ENCODE measurements at places on chromosomes 6 and 20.

DNA sequence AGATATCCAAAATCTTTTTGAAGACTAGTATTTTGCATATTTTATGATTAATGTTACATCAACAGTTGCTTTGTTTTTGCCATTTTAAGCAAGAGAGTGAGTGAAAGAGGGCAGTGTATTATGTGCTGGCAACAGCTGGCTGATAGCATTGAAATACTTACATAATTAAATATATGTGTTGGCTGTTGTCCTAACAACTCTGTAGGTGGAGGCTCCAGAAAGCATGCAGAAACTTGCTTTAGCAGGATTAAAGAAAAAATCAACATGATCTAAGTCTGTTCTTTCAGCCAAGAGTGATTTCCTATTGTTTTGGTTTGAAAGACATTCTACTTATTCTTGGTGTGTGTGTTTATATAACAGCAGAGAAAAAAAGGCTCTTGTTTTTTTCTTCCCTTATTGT lies 127.5 kb downstream of the CDKAL1 start:
- H3K4me1 ChIP-seq = peaks cover 20% of the 10 kb centered on the region
- no peaks in the 10 kb centered on the region for H3K27me3 ChIP-seq
- no peak for DNase-seq
- H3K27ac ChIP-seq = no peak overlapping the region
- no peaks in the 10 kb centered on the region for H3K36me3 ChIP-seq

DNA sequence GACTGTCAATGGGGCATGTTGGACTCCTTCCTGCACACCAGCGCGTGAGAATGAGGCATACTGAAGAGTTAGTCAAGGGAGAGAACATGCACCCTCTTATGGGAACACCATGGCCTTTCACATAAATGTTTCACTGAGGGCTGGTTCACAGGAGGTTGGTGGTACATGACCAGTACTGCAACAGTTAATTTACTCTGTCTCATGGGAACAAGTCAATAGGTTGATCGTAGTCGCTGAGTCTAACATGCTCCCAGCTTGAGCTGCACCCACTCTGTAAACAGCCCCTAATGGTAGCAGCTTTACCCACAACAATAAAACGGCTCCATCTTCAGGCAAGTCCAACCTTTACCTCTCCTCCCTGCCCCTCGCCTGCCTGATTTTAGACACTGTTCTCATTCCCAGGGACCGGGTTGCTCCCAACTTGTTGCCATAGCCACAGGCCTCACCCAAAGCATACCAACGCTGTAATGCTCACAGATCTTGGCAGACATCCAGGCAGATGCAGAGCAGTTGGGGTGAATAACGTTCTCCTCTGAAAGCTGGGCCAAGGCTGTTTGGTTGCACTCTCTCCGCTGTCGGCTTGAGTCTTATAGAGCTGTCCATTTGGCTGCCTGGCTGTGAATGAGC lies 111.3 kb downstream of the LY86 start:
- no peak for DNase-seq
- H3K27ac ChIP-seq = no peak overlapping the region
- H3K27me3 ChIP-seq = peaks cover 6% of the 10 kb centered on the region
- H3K4me3 ChIP-seq = no peak overlapping the region

GRCh38 chr20:57628047-57628961 lies 8.1 kb upstream of the ZBP1 start:
- peak; percentile 76 for DNase-seq
- no peaks in the 10 kb centered on the region for H3K27me3 ChIP-seq
- H3K36me3 ChIP-seq = no peaks in the 10 kb centered on the region
- peaks cover 45% of the 10 kb centered on the region for H3K4me1 ChIP-seq
- H3K27ac ChIP-seq = peak overlapping the region; percentile 91
- peak overlapping the region; percentile 88 for H3K4me3 ChIP-seq

DNA sequence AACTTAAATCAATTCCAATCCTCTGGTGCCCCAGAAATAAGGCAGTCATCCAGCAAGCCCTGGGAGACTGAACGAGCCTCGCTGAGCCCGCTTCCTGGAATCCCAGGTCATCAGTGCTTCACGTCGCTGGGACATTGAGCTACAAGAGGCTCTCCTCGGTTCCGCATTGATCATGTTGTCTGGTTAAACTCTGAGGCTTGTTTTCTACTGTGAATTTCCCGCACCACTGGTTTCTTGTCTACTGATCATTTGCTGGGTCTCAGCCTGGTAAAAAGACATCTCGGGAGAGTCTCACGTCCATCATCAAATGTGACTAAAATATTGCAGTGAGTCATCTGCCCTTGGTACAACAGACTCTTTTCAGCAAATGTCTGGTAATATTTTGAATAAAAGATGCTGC lies 569.2 kb downstream of the QKI start:
- DNase-seq = no peak
- H3K36me3 ChIP-seq = no peaks in the 10 kb centered on the region

GRCh38 chr6:62652692-62653328 lies 366.8 kb upstream of the KHDRBS2 start:
- no peak overlapping the region for H3K27ac ChIP-seq
- H3K4me1 ChIP-seq = no peaks in the 10 kb centered on the region
- H3K4me3 ChIP-seq = no peak overlapping the region
- no peaks in the 10 kb centered on the region for H3K27me3 ChIP-seq
- no peak for DNase-seq

DNA sequence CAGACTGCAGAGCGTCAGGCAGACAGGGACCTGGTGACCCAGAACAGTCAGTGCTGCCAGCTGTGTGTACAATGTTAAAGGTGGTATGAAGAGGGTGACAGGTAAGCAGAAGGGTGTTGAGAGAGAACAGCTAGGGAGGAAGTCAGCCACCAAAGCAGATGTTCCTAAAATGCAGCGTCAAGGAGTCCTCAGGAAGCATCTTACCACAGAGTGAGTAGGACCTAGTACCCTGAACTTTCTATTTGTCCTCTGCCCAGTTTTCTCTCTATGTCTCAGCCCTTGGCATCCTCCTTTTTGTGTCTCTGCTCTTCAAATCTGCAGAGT lies 14.2 kb downstream of the STMND1 start:
- no peaks in the 10 kb centered on the region for H3K36me3 ChIP-seq
- H3K27me3 ChIP-seq = peaks cover 6% of the 10 kb centered on the region
- DNase-seq = no peak
- no peaks in the 10 kb centered on the region for H3K4me1 ChIP-seq

GRCh38 chr6:136990754-136991153 lies 54.0 kb downstream of the IL20RA start:
- no peaks in the 10 kb centered on the region for H3K4me1 ChIP-seq
- H3K36me3 ChIP-seq = no peaks in the 10 kb centered on the region
- no peak for DNase-seq
- H3K4me3 ChIP-seq = no peak overlapping the region
- H3K27me3 ChIP-seq = peaks cover 45% of the 10 kb centered on the region
